ENCODE measurements at places on chromosomes 3 and 15.

GRCh38 chr3:140238646-140239314 is 303.8 kb downstream of the CLSTN2 start:
- DNase-seq: no peak

DNA sequence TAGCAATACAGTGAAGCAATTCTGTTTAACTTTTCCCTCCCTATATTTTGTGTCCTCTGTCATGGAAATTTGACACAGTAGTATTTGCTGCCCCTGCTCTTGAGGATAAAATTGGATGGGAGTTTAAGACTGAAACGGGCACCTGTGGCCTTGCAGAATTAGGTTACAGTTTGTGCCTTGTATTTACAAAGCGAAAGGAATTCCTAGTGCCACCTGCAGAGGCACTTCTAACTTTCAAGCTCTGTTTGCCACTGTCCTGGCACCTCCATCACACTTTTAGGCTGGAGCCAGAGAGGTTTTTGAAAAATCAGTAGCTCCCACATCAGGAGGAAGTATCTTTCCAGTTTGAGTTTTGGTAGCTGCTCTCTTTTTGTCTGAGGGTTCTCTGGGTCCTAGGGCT is 39.5 kb downstream of the CD86 start:
- no peak for DNase-seq

DNA sequence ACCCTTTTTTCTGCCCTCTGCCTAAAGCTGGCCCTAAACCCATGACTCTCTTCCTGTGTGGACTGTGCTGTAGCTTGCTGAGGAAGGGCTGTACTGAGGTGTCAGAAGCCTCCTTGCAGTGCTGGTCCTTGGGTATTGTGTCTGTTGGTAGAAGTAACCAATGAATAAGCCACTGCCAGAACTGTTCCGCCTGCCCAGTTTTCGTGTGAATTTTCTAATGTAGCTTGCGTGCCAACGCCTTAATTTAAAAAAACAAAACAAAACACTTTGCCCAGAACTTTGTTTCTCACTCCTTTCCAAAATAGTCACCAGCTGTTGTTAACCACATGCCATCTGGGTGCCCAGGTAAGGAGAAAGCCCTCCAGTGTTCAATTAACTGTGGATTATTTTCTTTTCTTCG is 101.9 kb downstream of the KLHL25 start:
- DNase-seq: no peak

- DNase-seq: no peak
These were observed 910.1 kb downstream of the MCTP2 start for GRCh38 chr15:95141486-95141885.

DNA sequence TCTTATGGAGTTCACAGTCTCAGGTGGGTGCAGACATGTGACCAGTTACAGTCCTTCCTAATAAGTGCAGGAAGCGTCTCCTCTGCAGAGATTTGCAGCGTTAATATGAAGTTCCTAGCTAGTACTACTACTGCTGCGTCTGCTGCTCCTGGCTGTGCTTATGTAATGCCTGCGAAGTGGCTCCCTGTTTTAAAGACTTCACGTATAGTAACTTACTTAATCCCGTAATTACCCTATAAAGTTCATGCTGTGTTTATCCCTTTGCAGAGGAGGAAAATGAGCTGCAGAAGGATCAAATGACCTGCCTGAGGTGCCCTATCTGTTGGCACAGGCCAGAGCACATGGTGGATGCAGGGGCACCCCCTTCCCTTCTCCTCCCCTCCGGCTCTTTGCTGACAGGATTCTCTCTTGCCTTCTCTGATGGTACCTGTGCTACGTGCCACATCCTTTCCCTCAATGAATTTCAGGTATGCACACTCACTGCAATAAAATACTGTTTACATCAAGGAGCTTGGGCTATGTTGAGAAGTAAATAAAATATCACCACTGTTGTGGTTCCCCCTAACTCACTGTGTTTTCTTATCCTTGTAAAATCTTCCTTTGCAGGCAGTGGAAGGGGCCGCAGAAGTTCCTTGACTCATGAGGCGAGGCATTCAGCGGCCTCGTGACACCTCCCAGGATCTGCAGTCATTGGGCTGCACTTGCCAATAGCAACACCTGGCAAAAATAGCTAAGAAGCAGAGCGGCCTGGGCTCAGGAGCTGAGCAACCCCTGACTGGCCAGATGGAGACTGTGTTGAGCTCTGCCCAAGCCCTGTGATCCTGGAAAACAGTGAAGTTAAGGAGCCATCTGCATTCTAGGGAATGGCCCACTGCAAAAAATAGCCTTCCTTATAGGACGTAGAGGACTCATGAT is 188.9 kb upstream of the ATP10A start:
- DNase-seq: no peak

DNA sequence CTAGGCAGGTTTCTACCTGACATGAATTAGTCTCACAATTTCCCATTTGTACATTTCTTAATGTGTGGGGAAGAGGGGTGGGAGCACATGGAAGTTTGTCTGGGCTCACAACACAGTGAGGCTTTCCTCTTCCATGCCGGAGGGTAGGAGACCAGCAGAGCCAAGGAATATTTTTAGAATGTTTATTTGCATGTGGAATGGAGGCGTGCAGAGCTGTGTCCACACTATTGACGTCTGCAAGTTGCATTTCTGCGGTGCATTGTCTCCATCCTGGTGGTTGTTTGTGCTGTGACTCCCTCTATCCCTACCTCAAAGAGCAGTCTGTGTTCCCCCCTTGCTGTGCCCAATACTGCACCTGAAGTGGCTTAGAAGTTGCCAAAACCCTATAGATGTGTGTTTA is 103.1 kb upstream of the LRTM1 start:
- DNase-seq: no peak

DNA sequence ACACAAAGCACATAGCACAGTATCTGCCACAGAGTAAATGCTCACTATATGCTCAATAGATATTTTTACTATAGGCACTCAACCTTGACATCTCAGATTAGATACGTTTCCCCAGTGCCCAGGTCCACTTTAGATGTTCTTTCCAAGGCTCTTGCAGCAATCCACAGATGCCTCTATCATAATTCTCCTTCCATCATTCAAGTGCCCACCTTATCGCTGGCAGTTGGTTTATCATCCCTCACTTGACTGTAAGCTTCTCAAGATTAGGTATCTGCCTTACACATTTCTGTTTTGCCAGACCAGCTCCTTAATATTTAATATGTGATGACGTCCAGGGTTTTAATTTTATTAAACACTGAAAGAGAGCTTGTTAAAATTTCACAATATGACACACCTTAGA is 8.6 kb downstream of the NCEH1 start:
- DNase-seq: no peak

DNA sequence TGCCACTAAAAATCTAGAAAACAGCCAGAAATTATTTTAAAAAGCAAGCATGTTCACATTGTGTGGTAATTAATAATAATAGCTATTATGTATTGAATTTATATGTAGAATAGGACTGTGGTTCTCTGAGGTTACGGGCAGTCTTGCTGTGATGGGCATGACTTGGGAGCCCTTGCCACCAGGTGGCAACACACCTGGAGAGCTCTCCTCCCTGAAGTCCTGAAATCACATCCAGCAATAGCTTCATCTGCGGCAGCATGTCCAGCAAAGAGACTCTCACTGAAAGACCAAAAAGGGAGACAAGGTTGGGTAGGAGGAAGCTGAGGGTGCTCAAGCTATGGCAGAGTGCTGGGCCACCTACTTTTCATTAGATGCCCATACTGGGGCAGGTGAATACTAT is 206.8 kb upstream of the IL12A start:
- DNase-seq: no peak

DNA sequence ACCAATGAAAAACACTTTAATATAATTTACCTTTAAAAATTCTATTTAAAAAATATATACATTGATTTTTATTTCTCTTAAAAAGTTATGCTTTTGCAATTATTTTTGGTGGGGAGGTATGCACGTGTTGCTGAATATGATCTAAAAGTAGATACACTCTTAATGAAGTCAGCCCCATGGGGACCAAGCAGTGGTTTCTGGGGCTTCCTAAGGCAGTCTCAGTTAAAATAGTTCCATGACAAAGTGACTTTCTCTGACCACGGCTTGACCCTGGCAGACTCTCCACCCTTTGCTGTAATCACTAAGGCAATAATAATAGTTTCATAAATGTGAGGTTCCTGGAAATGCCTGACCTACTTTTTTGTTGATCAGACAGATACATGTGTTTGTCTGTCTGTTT is 50.4 kb downstream of the CCR4 start:
- DNase-seq: no peak

DNA sequence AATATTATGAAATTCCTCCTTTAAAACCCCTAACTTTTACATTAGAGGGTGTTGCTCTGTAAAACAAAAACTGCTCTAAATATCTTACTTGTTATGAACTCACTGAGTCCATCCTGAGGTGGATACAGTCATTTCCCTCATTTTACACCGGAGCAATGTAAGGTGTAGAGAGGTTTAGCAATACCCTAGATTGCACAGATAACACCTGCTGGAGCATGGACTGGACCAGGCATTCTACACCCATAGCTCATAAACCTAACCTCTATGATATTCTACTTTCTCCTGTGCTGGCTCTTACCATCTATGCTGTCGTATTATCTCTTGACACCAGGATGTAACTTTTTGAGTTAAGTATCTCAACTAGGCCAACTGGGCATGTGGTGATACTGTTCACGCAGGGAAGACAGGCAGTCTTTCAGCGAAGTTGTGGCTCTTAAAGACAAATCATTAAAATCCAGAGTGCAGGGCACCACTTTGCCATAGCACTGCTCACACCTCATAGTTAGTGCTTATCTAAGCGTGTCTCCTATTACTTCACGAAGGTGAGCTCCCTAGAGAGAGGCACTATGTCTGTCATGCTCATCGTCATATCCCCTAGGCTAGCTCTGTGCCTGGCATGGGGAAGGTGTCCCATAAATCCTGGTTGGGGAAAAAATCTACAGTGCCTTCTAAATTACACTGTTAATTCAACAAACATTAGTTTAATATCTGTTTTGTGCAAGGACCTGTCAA is 100.1 kb upstream of the SLC2A2 start:
- no peak for DNase-seq

- no peak for DNase-seq
These were observed 8.8 kb downstream of the ANKUB1 start for GRCh38 chr3:149783576-149783975.

GRCh38 chr15:95580121-95580520 is 750.4 kb upstream of the NR2F2 start:
- no peak for DNase-seq

- DNase-seq: no peak
These were observed 25.5 kb downstream of the ATP1B3 start for GRCh38 chr3:141901914-141902313.

DNA sequence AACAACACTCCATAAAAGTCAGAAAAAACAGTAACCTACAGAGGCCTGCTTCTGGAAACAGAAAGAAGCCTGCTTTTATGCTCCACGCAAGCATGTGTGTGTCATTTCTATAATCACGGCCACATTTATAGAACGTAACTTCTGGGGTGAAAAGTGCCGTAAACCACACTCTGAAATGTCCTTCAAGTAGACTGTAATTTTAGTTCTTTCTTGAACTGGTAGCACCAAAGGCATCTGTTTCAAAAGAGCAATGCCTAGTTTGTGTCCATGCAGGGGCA is 19.5 kb upstream of the CMTM7 start:
- no peak for DNase-seq

- no peak for DNase-seq
These were observed 79.0 kb upstream of the DCLK3 start for GRCh38 chr3:36843065-36844051.

GRCh38 chr3:47028667-47029066 is 49.2 kb downstream of the NBEAL2 start:
- no peak for DNase-seq

- no peak for DNase-seq
These were observed 4.6 kb downstream of the FGD5 start for GRCh38 chr3:14823393-14823792.

DNA sequence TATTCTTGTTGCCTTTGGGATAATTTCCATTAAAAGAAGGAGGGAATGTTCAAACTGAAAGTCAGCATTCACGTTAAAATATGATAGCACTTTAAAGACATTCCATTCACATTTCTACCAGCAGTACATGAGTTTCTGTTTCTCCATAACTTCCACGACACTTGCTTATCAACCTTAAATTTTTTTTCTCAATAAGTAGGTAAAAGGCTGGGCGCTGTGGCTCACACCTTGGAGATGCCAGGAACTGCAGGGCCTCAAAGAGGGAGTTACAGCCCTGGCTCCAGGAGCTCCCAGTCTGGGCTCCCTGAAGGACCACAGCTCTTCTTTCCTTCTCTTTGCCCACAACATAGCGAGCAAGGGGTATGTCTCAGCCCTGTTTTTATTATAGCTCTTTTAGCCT is 42.9 kb upstream of the PRR23C start:
- no peak for DNase-seq

- no peak for DNase-seq
These were observed 721 bp upstream of the ZIC1 start for GRCh38 chr3:147408188-147409100.

DNA sequence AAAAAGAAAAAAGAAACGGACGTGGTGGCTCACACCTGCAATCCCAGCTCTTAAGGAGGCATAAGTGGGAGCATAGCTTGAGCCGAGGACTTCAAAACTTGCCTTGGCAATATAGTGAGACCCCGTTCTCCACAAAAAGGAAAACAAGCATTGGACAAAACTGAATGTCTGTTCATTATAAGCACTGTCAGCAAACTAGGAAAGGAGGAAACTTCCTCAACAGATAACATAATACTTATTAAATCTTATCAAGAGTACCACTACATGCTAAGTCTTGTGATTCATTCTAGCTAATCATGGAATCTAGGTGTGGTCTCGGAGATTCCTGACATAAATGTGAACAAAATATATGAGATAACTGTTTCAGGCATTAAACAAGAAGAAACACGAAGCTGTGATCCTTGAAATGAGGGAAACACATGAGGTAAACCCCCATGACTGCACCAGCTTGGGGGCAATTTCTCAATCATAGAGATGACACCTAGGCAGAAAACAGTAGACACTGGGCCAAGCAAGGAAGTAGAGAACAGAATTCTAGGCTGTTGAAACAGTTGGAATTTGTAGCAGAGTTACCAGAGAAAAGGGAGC is 33.3 kb downstream of the TRPM7 start:
- no peak for DNase-seq

DNA sequence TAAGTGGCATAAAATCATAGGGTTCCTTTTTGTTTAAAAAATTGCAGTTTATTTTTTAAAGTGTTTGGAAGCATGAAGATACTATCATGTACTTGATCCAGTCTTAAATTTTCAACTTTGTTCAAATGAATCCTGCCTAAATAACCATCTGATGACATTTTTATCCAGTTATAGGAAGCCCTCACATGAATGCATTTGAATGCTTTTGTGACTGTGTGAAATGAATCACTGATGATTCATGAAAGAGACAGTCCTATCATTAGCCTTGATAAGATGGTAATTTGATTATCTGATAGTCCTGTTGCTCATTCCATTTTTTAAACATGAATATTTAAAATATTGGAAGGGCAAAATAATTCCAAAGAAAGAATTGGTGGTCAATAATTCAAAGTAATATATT is 401.9 kb upstream of the ROBO2 start:
- DNase-seq: no peak

DNA sequence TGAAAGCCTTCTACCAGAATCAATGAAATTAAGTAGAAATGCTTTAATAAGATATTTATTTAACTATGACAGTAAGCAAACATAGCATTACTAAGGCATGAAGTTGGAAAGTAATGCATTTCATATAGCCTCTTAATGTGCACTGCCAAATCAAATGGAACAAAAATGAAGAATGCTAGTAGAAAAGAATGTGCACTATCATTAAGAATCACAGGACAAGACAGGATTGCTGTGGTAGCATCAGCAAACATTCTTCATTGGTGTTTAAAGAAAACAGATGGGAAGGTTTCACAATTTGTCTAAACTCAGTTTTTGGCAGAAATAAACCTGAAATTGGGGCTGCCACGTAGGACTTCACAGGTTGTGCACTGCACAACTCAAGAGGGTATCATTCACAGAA is 168.9 kb downstream of the CNTN3 start:
- DNase-seq: no peak
